GM13976 (cell line): ENCODE measurements at places on chromosomes 5 and 9.

DNA sequence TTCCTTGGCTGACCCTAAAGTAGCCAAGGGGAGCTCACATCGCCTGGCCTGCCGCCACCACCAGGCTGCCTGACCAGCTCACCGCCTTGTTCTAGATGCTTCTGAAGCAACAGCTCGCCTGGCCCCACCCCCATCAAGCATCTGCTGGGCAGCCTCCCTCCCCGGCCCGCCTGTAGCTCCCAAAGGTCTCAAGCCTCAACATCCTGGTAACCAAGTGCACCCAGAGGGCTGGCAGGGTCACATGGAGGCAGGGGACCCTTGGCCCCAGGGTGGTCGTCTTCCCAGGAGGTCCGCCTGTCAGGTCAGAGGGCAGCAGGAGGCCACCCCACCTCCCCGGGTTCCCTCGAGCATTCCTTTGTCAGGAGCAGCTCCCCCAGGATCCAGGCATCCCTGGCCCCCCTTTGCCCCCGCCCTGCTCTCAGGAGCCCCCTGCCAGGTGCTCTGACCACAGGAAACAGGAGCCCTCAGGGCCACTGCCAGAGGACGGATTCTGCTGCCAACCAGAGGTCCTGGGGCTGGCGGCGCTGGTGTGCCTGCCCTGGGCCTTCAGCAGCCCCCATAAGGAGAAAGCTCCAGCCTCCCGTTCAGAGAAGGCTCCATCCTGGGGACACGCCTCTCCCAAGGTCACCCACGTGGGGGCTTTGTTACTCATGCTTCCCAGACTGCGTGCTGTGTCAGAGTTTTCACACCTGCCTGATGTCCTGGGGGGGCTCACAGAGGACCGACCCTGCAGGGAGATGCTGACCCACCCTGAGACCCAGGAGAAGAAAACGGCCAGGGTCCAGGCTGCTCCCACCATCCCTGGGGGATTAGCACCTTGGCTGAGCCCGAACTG is 3.5 kb upstream of the LRRC14B start:
- DNase-seq: no peak

- DNase-seq: no peak
These were observed 18.5 kb downstream of the MATR3 start for GRCh38 chr5:139312075-139312474.

GRCh38 chr5:149632311-149633251 is 51.3 kb downstream of the ARHGEF37 start:
- no peak for DNase-seq

DNA sequence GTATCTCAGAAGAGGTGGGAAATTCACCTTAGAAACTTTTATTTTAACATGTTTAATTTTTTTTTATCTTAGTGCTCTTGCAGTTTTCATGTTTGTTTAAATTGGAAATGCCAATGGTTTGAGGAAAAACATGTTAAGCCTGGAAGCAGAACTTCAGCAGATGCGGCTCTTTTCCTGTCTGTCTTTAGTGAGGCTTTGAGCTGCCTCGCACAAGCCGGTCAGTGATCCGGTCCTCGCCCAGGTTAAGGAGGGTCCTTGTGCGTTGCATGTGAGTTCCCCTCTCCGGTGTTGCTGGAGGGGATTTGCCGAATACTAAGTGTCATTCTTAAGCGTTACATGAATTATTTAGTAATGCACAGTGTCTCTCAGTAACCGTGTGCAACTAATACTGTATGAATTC is 9.4 kb upstream of the PLEKHG4B start:
- no peak for DNase-seq

GRCh38 chr5:107127878-107128277 is 542.9 kb downstream of the EFNA5 start:
- no peak for DNase-seq

DNA sequence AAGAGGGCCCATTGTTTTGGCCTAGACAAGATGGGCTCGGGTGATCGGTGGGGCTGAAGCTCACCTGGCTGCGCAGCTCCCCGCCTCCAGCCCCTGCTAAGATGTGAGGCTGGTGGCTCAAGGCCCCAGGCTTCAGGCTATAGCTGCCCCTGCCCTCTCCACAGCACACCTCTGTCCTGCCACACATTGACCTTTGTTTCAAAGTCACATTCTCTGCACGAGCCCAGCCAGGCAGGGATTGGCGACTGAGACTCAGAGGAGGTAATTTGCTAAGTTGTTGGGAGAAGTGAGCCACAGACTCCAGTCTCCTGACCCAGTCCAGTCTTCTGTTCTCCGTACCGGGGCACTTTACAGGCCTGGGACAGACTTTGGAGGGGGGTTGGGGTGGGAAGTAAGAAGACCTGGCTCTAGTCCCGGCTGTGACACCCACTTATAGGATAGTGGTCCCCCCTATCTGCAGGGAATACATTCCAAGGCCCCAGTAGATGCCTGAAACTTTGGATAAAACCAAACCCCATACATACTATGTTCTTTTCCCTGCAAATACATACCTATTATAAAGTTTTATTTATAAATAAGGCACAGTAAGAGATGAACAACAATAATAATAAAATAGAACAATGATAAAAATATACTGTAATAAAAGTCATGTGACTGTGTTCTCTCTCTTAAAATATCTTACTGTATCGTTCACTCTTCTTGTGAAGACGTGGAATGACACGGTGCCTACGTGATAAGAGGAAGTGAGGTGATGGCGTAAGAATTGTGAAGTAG is 13.3 kb downstream of the PDGFRB start:
- no peak for DNase-seq
